Left lobe of liver (tissue), 2 donors: ENCODE measurements at places on chromosomes 5 and 9. TPM values are rescaled to one million over a fixed set of nuclear protein-coding genes. Genes with fewer than 3 reads are reported as not detected.

The ALDH1B1 gene
- 53.7 TPM for total RNA-seq

The PCA3 gene
- 0.60 TPM for total RNA-seq

The RNF180 gene
- 4.4 TPM for total RNA-seq

The SLC34A3 gene
- not detected for total RNA-seq

The BTNL8 gene
- total RNA-seq, result 0.45 TPM

The RAD23B gene
- 98.7 TPM for total RNA-seq

The KIAA1958 gene
- total RNA-seq, result 7.8 TPM

GRCh38 chr5:2239201-2239910 is 356.6 kb upstream of the IRX4 start:
- DNase-seq, result no peak

GRCh38 chr9:136667940-136668760 is 5.4 kb downstream of the EGFL7 start:
- no peak for DNase-seq

GRCh38 chr9:120914953-120915352 is 11.6 kb downstream of the TRAF1 start:
- DNase-seq, result no peak

GRCh38 chr9:4980086-4980727 is 4.9 kb upstream of the JAK2 start:
- DNase-seq, result no peak

GRCh38 chr9:88905506-88905905 is 85.8 kb upstream of the S1PR3 start:
- DNase-seq, result no peak

DNA sequence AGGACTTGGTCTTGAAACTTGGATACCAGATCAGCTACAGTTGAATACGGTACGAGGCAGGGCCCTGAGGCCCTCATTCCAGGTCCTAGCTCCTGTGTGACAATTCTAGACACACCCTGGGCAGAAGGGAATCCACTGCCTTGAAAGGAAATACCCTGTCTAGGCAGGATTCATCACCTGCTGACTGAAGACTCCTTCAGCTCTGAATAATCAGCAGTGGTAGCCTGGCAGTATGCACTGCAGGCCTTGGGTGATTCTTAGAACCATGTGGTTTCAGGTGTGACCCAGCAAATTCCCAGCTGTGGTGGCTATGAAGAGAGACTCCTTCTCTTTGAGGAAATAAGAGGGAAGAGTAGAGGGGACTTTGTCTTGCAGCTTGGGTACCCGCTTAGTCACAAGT is 17.2 kb upstream of the EFNA5 start:
- no peak for DNase-seq

DNA sequence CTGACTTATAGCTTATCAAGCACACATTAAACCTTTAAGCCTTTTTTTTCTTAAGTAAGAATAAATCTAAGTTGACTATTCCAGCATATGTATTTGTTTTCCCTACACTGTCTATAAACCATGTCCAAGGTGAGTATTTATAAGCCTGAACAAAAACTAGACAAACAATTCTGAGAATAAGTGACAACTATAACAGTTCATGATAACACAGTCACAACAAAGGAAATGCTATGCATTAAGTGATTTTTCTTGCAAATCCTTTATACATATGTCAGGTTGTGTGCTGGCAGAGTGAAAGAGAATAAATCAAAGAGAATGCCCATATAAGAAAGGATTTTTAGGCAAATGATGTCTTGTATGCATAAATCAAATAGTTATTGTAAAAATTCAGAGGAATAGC is 408.8 kb upstream of the KIF2A start:
- no peak for DNase-seq

GRCh38 chr5:127299678-127300077 is 9.1 kb downstream of the MEGF10 start:
- no peak for DNase-seq

- no peak for DNase-seq
These were observed 195.0 kb upstream of the TBC1D2 start for GRCh38 chr9:98450496-98450895.

DNA sequence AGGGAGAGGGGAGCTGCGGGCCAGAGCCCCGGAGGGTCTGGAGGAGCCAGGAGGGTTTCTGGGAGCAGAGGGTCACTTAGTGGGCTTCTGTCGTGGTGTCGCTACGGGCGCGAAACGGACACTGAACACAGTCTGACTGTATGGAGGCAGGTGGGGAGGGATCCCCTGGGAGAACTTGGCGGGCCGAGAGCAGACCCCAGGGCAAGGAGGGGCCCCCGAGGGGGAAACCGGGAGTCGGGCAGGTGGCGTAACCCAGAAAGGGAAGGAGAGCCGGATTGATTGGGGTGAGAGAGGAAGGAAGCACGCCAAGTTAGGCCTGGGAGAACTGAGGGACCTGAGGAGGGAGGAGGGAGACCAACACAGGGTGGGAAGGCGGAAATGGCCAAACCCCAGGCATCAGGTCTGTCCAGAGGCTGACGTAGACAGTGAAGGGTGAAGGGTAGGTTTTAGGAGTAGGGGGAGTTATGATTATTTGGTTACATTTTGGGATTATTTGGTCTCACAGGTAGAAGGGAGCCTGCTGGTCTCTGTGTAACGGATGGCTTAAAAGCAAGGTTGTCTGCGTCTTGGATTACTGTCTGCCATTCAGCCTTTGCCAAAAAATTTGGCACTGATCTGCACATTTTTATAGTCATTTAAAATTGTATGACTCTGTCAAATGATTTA is 3.3 kb upstream of the MSMP start:
- DNase-seq, result no peak

DNA sequence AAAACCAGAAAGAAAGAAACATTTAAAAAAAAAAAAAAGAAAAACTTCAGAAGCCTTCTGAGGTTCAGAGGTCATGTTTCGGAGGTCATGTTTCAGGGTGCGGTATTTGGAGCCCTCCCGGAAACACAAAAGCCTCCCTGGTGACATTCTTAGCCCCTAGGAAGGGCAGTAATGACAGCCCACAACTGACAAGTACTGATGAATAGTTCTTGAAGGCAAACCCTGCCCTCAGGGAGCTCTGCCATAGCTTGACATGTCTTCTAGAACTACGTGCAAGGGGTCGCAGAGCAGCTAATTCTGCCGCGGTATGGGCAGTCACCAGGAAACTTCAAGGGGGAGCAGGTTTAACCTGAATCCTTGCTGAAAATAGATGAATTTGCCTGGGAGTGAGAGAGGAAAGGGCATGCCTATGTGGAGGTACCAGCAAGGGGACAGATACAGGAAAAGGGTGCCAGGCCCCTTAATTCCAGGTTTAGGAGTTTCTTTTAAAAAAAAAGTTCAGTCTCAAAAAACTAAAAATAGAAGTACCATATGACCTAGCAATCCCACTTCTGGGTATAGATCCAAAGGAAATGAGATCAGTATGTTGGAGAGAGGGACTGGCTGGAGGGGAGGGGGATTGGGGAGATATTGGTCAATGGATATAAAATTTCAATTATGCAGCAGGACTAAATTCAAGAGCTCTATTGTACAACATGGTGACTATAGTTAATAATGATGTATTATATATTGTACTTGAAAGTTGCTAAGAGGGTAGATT is 98.4 kb downstream of the C9orf152 start:
- no peak for DNase-seq
